ENCODE measurements at places on chromosomes 6 and 20.

- no peak for DNase-seq
Observed at GRCh38 chr20:17843246-17844132, 125.1 kb downstream of the SNX5 start.

- peak; percentile 21 for DNase-seq
Observed at GRCh38 chr20:58213121-58213520, 15.3 kb downstream of the ANKRD60 start.

- no peak for DNase-seq
Observed at GRCh38 chr6:1986454-1987243, 258.8 kb downstream of the GMDS start.

GRCh38 chr6:65776332-65776731, 69.3 kb upstream of the EYS start:
- no peak for DNase-seq

GRCh38 chr6:2147766-2148448, 97.5 kb downstream of the GMDS start:
- no peak for DNase-seq

All from dermis microvascular lymphatic vessel endothelial cell (primary cell).